ENCODE measurements at places on chromosomes 3 and 15. TPM values are rescaled to one million over a fixed set of nuclear protein-coding genes. Genes with fewer than 3 reads are reported as not detected.

The TTC23 gene
- total RNA-seq, result 16.9 TPM

The PLSCR2 gene
- not detected for total RNA-seq

The UBA7 gene
- 197 TPM for total RNA-seq

The ESYT3 gene
- 45.9 TPM for total RNA-seq

The WNT7A gene
- 12.2 TPM for total RNA-seq

The SI gene
- total RNA-seq, result not detected

GRCh38 chr3:51669241-51670052, 1.6 kb upstream of the TEX264 start:
- H3K4me3 ChIP-seq, result no peak overlapping the region
- peak; percentile 92 for DNase-seq
- peaks cover 46% of the 10 kb centered on the region for H3K4me1 ChIP-seq
- H3K27ac ChIP-seq, result peak overlapping the region; percentile 6
- no peaks in the 10 kb centered on the region for H3K27me3 ChIP-seq

- DNase-seq, result no peak
- H3K36me3 ChIP-seq, result no peaks in the 10 kb centered on the region
- no peaks in the 10 kb centered on the region for H3K4me1 ChIP-seq
- H3K27me3 ChIP-seq, result no peaks in the 10 kb centered on the region
- H3K27ac ChIP-seq, result no peak overlapping the region
- no peak overlapping the region for H3K4me3 ChIP-seq
Observed at GRCh38 chr3:17050071-17050470, 165.3 kb downstream of the PLCL2 start.

DNA sequence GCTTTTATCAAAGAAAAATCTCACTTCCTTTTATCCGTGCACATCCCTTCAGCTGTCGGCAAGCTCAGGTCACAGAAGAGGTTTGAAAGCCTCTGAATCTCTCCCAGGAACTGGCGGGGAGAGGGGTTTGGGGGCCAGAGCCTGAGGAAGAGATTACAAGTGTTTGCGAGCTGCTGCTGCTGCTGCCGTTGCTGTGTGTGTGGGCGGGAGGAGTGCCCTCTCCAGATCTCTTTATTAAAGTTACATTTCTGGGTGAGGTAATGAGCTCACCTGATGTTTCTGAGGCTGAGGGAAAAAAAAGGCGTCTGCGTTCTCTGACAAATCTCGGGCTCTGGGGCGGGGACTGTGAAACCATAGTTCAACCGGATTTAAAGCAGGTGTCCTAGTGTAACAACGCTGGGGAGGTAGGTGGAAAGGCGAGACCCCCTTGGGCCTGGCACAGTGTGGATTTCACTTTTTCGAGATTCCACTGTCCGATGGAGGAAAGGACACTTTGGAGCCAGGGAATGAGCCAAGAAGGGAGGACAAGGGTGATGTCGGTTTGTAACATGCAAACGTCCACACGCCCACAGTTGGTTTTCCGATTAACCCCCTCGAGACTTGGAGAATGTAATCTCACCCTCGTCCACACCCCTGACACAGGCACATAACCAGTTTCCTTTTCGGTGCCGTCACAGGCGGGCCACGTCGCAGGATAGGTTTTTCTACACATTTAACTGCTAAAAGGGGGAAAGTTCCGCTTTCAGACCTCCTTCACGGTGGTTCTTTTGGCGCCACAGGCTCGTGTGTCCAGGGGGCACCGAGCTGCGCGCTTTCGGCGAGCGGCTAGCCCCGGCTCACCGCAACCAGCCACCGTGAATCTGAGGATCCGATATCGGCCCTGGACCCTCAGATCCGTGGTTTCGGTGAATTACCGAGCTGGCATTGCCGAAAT, 2.1 kb downstream of the ALCAM start:
- no peaks in the 10 kb centered on the region for H3K4me1 ChIP-seq
- H3K4me3 ChIP-seq, result peak overlapping the region; percentile 56
- no peaks in the 10 kb centered on the region for H3K27me3 ChIP-seq
- peak; percentile 84 for DNase-seq

- H3K27ac ChIP-seq, result no peak overlapping the region
- no peaks in the 10 kb centered on the region for H3K27me3 ChIP-seq
- H3K4me3 ChIP-seq, result no peak overlapping the region
- H3K4me1 ChIP-seq, result no peaks in the 10 kb centered on the region
Observed at GRCh38 chr15:57875347-57875746, 168.8 kb downstream of the POLR2M start.

GRCh38 chr15:101506491-101506890, 17.0 kb upstream of the PCSK6 start:
- H3K27ac ChIP-seq, result no peak overlapping the region
- DNase-seq, result no peak
- H3K4me3 ChIP-seq, result no peak overlapping the region
- H3K4me1 ChIP-seq, result peaks cover 6% of the 10 kb centered on the region
- H3K27me3 ChIP-seq, result no peaks in the 10 kb centered on the region

DNA sequence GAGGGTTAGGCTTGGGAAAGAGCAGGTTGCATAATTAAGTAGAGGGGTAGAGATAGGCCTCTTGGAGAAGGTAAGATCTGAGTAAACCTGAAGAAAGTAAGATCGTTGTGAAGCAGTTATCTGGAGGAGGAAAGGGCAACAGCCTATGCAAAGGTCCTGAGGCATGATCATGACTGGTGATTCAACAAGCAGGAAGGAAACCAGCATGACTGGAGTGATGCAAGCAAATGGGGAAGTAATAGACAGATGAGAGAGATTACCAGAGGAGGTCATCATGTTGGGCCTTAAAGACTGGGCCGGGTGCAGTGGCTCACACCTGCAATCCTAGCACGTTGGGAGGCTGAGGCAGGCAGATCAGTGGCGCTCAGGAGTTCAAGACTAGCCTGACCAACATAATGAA, 360.2 kb downstream of the EPHB1 start:
- no peak overlapping the region for H3K27ac ChIP-seq
- no peaks in the 10 kb centered on the region for H3K27me3 ChIP-seq

- H3K27ac ChIP-seq, result no peak overlapping the region
- no peaks in the 10 kb centered on the region for H3K4me1 ChIP-seq
- DNase-seq, result no peak
- no peaks in the 10 kb centered on the region for H3K27me3 ChIP-seq
Observed at GRCh38 chr3:102301155-102301880, 133.5 kb upstream of the ZPLD1 start.

- H3K27ac ChIP-seq, result no peak overlapping the region
- DNase-seq, result no peak
- H3K4me3 ChIP-seq, result no peak overlapping the region
- H3K27me3 ChIP-seq, result no peaks in the 10 kb centered on the region
Observed at GRCh38 chr3:77079988-77080610, 40.2 kb downstream of the ROBO2 start.

- H3K4me3 ChIP-seq, result no peak overlapping the region
- no peaks in the 10 kb centered on the region for H3K27me3 ChIP-seq
- H3K36me3 ChIP-seq, result no peaks in the 10 kb centered on the region
- DNase-seq, result no peak
- no peaks in the 10 kb centered on the region for H3K4me1 ChIP-seq
Observed at GRCh38 chr3:139128803-139129202, 84.1 kb upstream of the PRR23C start.

DNA sequence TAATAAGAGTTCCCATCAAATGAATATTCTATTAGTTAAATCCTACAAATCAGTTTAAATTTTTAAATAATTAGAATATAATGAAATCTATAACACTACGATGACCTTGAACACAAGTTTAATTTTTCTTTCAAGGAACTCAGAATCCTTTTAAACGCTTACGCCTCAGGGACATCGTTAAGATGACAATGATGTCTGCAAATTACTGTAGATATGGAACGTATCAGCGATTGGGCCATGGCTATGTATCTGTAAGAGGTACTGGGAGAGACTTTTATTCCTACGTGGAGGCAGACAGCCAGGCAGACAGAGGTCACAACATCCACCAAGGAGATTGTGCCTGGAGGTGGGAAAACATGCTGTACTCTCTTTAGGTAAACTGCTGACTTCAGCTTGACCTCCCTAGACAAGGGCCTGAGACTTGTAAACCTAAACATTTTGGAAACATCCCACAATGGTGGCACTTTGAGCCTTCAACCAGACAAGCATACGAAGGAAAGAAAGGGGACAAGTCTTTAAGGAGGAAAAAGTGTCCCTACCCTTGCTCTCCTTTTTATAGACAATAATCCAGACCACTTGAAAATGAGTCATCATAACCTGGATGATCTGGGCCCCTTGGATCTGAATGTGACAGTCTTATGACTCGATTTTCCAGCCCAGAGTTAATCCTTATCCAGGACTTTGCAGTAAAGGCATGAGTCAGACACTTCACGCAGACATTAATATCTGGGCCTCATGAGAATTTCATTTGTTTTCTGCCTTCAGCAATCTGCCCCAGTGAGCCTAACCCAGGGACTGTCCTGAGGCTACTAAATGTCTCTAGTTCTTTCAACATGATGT, 6.8 kb upstream of the LDHAL6B start:
- peaks cover 37% of the 10 kb centered on the region for H3K36me3 ChIP-seq
- no peak overlapping the region for H3K4me3 ChIP-seq
- H3K27ac ChIP-seq, result no peak overlapping the region
- DNase-seq, result no peak
- no peaks in the 10 kb centered on the region for H3K4me1 ChIP-seq

DNA sequence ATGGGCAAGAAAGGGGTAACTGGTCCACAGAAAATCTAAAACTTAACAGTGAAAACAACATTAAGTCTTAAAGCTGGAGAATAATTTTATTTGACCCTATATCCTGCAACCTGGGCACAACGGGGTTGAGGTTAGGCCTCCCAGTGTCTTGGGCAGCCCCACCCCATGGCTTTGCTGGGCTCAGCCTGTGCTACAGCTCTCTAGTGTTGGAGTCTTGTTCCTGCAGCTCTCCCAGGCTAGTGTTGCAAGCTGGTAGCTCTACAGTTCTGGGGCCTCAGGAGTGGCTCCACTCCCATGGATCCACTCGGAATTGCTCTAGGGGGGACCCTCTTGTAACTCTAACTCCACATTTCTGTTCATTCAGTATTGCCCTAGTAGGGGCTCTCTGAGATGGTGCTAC, 24.9 kb upstream of the GNB4 start:
- DNase-seq, result no peak
- no peaks in the 10 kb centered on the region for H3K27me3 ChIP-seq
- no peaks in the 10 kb centered on the region for H3K36me3 ChIP-seq
- no peak overlapping the region for H3K4me3 ChIP-seq

DNA sequence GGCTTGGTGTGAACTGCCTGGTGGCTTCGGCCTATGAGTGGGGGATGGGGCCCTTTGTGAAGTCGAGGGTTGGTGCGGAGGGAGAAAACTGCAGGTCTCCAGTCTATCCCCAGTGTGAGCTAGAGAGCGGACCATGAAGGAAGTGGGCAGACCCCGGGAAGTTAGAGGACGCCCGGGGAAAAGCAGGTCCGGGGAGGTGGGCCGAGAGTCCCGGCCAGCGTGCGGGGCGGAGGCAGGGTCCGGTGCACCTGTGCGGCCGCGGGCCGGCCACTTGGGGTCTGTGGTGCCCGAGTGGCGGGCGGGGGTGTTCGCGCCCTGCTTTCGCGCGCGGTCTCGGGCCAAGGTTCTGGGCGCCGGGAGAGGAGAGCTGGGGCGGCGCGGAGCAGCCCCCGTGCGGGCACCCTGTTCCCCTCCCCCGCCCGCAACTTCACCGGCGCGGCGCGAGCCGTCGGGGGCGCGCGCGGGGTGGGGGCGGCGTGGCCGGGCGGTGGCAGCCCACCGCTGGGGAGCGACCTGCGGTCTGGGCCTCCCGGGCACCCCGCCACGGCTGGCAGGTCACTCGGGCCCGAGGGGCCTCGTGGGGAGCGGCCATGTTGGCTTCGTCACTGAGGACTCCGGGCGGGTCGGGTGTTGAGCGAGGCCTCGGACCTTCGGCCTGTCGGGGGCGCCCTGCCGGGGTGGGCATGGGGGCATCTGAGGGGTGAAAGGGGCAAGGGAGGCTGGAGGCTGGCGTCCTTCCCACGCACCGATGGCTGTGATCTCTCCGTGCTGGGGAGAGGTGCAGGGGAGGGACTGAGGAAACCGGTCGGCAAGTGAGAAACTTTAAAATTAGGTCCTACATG, 4.8 kb downstream of the UBE2E1 start:
- H3K27me3 ChIP-seq, result no peaks in the 10 kb centered on the region
- H3K4me1 ChIP-seq, result peaks cover 40% of the 10 kb centered on the region
- peak overlapping the region; percentile 86 for H3K27ac ChIP-seq
- DNase-seq, result peak; percentile 90

DNA sequence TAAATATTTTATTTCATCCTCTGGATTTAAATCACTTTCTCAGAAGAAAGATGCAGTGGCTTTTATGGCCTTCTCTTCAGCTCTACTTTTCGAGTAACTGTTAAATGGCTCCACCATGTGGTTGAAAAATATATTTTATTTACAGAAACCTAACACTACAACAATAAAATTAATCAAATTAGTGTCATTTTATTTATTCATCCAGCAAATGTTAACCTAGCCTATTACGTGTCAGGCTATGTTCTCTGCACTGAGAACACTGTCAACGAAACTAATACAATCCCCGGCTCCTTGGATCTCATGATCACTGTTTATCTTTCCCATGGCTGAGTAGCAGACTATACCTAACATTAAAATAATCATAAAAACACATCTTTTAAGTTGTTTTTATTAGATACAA, 148.0 kb upstream of the OSTN start:
- DNase-seq, result no peak
- H3K4me1 ChIP-seq, result no peaks in the 10 kb centered on the region
- no peak overlapping the region for H3K4me3 ChIP-seq
- no peaks in the 10 kb centered on the region for H3K27me3 ChIP-seq
- no peak overlapping the region for H3K27ac ChIP-seq
- no peaks in the 10 kb centered on the region for H3K36me3 ChIP-seq

- H3K27me3 ChIP-seq, result no peaks in the 10 kb centered on the region
- H3K4me3 ChIP-seq, result no peak overlapping the region
- no peak overlapping the region for H3K27ac ChIP-seq
Observed at GRCh38 chr3:7282988-7283387, 422.1 kb downstream of the GRM7 start.

- H3K4me3 ChIP-seq, result no peak overlapping the region
- no peaks in the 10 kb centered on the region for H3K4me1 ChIP-seq
- no peaks in the 10 kb centered on the region for H3K36me3 ChIP-seq
Observed at GRCh38 chr15:38551720-38552648, 12.6 kb downstream of the RASGRP1 start.

DNA sequence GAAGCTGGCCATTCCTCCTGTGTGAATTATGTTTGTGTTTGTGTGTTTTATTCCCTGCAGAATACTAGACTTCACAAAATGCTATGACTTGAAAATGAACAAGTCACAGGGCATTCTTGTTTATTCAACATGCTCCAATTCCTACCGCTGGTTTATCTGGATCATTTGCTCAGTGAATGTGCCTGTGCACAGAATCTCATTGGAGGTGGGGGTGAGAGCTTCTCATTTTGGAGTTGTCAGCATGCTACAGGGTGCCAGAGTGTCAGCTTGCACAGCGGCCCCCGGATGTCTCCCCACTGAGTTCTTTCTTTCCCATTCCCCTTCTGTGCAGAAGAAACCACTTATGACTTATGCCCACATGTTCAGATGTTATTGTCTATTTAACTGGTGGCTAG, 428.7 kb downstream of the ROBO2 start:
- H3K27ac ChIP-seq, result peak overlapping the region; percentile 13
- H3K27me3 ChIP-seq, result no peaks in the 10 kb centered on the region
- DNase-seq, result no peak
- no peaks in the 10 kb centered on the region for H3K4me1 ChIP-seq
- H3K36me3 ChIP-seq, result no peaks in the 10 kb centered on the region

Measured in upper lobe of left lung (tissue), 6 donors.